ENCODE measurements at places on chromosomes 2 and 18. TPM values are rescaled to one million over a fixed set of nuclear protein-coding genes. Genes with fewer than 3 reads are reported as not detected.
A peak's percentile ranks its signal among the peaks of the same experiment; 100 is the strongest.

DNA sequence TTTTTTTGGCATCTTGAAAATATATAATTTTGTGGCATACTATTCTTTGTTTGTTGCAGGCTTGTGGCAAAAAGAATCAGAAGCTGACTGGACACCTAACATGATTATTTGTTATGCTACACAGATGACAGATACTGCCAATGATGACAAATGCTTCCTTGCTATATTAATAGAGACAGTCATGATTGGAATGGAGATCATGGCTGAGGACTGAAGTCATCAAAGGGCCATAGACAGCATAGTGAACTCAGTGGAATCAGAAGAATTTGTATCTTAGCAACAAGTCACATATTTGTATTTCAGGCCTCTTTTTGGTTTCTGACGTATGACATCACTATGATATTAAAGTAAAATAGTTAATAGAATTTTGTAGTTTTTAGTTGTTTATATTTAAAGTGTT, 1003.8 kb upstream of the DDX18 start:
- H3K27ac ChIP-seq: no peak overlapping the region
- no peaks in the 10 kb centered on the region for H3K27me3 ChIP-seq
- H3K4me1 ChIP-seq: no peaks in the 10 kb centered on the region
- no peak overlapping the region for H3K4me3 ChIP-seq
- H3K36me3 ChIP-seq: no peaks in the 10 kb centered on the region

NPHP1 gene
- polyA plus RNA-seq: 9.4 TPM

CRYGA gene
- not detected for polyA plus RNA-seq

DNA sequence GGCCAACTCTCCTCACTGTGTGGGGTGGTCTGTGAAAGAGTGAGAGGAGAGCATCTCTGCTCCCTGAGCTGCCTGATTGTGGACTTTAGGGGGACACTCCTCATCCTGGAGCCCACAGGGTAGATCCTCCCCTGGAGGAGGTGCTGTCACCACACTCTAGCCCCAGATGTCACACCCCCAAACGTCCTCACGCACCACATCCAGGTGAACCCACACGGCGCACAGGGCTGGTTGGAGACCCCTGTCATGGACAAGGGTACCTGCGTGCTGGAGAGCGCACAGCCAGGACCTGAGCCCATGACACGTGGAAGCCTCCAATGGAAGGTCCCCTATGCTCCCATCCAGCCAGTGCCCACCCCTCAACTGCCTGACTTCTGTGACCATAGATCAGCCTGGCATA, 10.5 kb downstream of the AGXT start:
- H3K4me1 ChIP-seq: no peaks in the 10 kb centered on the region
- H3K4me3 ChIP-seq: no peak overlapping the region
- H3K36me3 ChIP-seq: no peaks in the 10 kb centered on the region

FAM136A gene
- polyA plus RNA-seq: 53.4 TPM

CEP192 gene
- 7.4 TPM for polyA plus RNA-seq

SAG gene
- polyA plus RNA-seq: not detected

CD207 gene
- not detected for polyA plus RNA-seq

SCN2A gene
- 1.8 TPM for polyA plus RNA-seq

DNA sequence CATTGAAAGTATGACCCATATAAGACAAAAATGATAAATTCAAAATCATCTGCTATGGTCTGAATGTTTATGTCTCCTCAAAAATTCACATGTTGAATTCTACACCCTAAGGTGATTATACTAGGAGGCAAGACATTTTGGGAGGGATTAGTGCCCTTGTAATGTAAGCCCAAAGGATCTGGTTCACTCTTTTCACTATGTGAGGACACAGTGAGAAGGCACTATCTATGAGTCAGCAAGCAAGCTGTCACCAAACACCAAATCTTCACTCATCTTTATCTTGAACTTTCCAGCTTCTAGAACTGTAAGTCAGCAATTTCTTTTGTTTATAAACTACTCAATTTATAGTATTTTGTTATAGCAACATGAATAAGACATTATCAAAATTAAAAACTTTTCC, 284.7 kb upstream of the ZC3H15 start:
- no peaks in the 10 kb centered on the region for H3K4me1 ChIP-seq
- no peaks in the 10 kb centered on the region for H3K27me3 ChIP-seq
- no peak overlapping the region for H3K27ac ChIP-seq

OR6B3 gene
- polyA plus RNA-seq: not detected

GRCh38 chr18:31983976-31984375, 34.6 kb upstream of the RNF125 start:
- no peaks in the 10 kb centered on the region for H3K4me1 ChIP-seq
- DNase-seq: no peak
- no peak overlapping the region for H3K4me3 ChIP-seq
- H3K27ac ChIP-seq: no peak overlapping the region
- no peaks in the 10 kb centered on the region for H3K27me3 ChIP-seq

GRCh38 chr2:5374762-5375161, 317.4 kb upstream of the SOX11 start:
- no peak for DNase-seq
- no peaks in the 10 kb centered on the region for H3K36me3 ChIP-seq
- H3K27me3 ChIP-seq: no peaks in the 10 kb centered on the region
- no peaks in the 10 kb centered on the region for H3K4me1 ChIP-seq

GRCh38 chr18:2822213-2822921, 24.4 kb upstream of the EMILIN2 start:
- H3K4me3 ChIP-seq: no peak overlapping the region
- no peaks in the 10 kb centered on the region for H3K36me3 ChIP-seq
- H3K4me1 ChIP-seq: peaks cover 11% of the 10 kb centered on the region
- H3K27me3 ChIP-seq: no peaks in the 10 kb centered on the region
- H3K27ac ChIP-seq: no peak overlapping the region
- no peak for DNase-seq

TEKT4 gene
- polyA plus RNA-seq: not detected

- no peak overlapping the region for H3K27ac ChIP-seq
- H3K27me3 ChIP-seq: no peaks in the 10 kb centered on the region
- no peak for DNase-seq
- H3K4me3 ChIP-seq: no peak overlapping the region
- H3K4me1 ChIP-seq: no peaks in the 10 kb centered on the region
- H3K36me3 ChIP-seq: no peaks in the 10 kb centered on the region
These were observed 14.4 kb downstream of the MGAT5 start for GRCh38 chr2:134268265-134268664.

DNA sequence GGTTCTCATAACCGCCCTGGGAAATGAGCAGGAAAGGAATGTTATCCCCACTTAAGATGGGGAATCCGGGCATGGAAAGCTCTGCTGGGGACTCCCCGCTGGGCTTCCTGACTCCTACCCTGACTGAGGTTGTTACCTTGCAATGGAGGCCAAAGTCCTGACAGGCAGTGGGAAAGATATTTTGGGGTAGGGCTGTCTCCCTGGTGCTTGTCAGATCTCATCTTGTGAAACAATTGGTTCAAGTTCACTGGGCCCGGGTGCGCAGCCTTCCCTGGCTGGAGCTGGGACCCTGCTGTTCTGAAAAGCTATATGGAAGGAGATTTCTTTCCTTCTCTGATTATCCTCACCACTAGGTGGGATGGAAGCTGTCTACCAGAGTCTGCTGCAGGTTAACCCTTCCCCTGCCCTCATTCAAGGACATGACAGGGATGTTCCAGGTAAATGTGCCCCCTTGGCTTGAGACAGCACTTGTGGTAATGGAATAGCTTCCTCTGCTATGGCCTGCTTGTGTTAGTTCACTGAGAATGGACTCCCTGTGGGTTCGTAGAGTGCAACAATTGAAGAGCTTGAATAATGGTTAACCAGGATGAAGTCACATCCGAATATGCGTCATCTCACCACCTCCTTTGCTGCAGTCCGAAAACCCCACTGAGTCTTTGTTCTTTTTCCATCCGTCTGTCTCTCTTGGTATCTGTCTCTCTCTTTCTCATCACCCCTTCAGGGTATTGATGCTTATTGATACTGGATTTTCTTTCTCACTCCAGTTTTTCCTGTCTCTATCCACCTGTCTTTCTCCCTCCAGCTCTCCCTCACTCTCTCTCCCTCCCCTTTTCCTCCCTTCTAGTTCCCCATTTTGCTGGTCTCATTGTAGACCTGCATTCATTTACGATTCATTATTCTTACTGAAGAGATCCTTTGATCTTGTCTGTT, 67.8 kb upstream of the EPAS1 start:
- H3K4me1 ChIP-seq: peaks cover 19% of the 10 kb centered on the region
- no peak overlapping the region for H3K4me3 ChIP-seq
- no peaks in the 10 kb centered on the region for H3K27me3 ChIP-seq
- DNase-seq: no peak
- H3K36me3 ChIP-seq: no peaks in the 10 kb centered on the region
- no peak overlapping the region for H3K27ac ChIP-seq

- H3K27me3 ChIP-seq: no peaks in the 10 kb centered on the region
- peaks cover 22% of the 10 kb centered on the region for H3K36me3 ChIP-seq
- peaks cover 62% of the 10 kb centered on the region for H3K4me1 ChIP-seq
- peak; percentile 81 for DNase-seq
- H3K4me3 ChIP-seq: no peak overlapping the region
These were observed 53.6 kb upstream of the EML6 start for GRCh38 chr2:54669677-54670484.

DNA sequence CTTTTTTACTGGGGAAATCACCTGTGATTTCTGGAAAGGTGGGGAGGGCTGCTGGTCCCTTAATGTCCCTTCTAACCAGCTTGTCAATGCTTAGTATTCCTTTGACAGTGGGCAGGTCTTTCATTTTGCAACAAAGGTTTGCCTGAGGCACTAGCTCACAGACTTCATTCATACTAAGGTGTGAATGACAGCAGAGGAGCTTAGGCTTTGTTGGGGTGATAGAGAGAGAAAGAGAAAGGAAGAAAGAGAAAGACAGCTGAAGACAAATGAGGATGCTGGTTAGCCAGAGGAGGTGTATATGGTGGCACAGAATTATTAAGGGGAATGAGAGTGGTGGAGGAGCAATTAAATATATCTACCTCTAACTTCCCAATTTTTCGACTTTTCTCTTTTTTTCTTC, 28.9 kb upstream of the GTF2A1L start:
- no peaks in the 10 kb centered on the region for H3K36me3 ChIP-seq
- no peaks in the 10 kb centered on the region for H3K27me3 ChIP-seq
- no peak overlapping the region for H3K27ac ChIP-seq
- no peak for DNase-seq
- H3K4me3 ChIP-seq: no peak overlapping the region

GRCh38 chr2:97546711-97547110, 43.0 kb downstream of the ANKRD36B start:
- H3K36me3 ChIP-seq: peaks cover 8% of the 10 kb centered on the region
- DNase-seq: peak; percentile 6
- no peak overlapping the region for H3K4me3 ChIP-seq
- no peaks in the 10 kb centered on the region for H3K27me3 ChIP-seq
- H3K4me1 ChIP-seq: peaks cover 9% of the 10 kb centered on the region

ALK gene
- polyA plus RNA-seq: not detected

CCDC150 gene
- 2.5 TPM for polyA plus RNA-seq

ARID5A gene
- 19.5 TPM for polyA plus RNA-seq

KIAA2012 gene
- polyA plus RNA-seq: 0.13 TPM

- H3K27ac ChIP-seq: no peak within 1 kb of the TSS
- peaks cover 17% of the 10 kb centered on the region for H3K27me3 ChIP-seq
- DNase-seq: no peak
- no peaks in the 10 kb centered on the region for H3K4me1 ChIP-seq
- no peaks in the 10 kb centered on the region for H3K36me3 ChIP-seq
These were observed at the start of gene LOXHD1 for GRCh38 chr18:46657115-46657955. Gene LOXHD1 (minus strand): TSS chr18:46657220. CDS start chr18:46657033, 187 bp downstream.

DES gene
- 0.75 TPM for polyA plus RNA-seq

CFC1B gene
- not detected for polyA plus RNA-seq

GRCh38 chr18:39571511-39571910, 2005.9 kb upstream of the CELF4 start:
- DNase-seq: peak; percentile 51
- no peak overlapping the region for H3K4me3 ChIP-seq
- no peaks in the 10 kb centered on the region for H3K36me3 ChIP-seq
- no peak overlapping the region for H3K27ac ChIP-seq

- H3K27ac ChIP-seq: no peak overlapping the region
- no peaks in the 10 kb centered on the region for H3K4me1 ChIP-seq
- DNase-seq: no peak
- no peaks in the 10 kb centered on the region for H3K36me3 ChIP-seq
- H3K27me3 ChIP-seq: no peaks in the 10 kb centered on the region
- H3K4me3 ChIP-seq: no peak overlapping the region
These were observed 268.2 kb downstream of the PRKCE start for GRCh38 chr2:45919711-45920111.

TMEM200C gene
- polyA plus RNA-seq: not detected

DNA sequence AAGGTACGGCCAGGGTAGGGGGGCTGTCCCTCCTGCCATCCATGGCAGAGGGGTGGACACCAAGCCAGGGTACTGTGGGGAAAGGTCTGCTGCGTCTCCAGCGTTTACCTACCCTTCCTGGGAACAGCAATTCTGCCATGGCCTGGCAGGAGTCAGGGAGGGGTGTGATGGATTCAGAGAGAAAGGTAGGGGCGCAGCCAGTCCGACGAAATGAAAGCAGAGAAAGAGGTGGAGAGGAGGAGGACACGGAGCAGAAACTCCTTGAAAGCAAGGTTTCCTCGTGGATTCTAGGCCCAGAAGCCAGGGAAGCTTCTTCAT, 182.9 kb downstream of the ZFP36L2 start:
- H3K27me3 ChIP-seq: no peaks in the 10 kb centered on the region
- peaks cover 40% of the 10 kb centered on the region for H3K4me1 ChIP-seq
- H3K36me3 ChIP-seq: no peaks in the 10 kb centered on the region
- H3K4me3 ChIP-seq: no peak overlapping the region

CYB5A gene
- 117 TPM for polyA plus RNA-seq

CFC1 gene
- not detected for polyA plus RNA-seq

DNA sequence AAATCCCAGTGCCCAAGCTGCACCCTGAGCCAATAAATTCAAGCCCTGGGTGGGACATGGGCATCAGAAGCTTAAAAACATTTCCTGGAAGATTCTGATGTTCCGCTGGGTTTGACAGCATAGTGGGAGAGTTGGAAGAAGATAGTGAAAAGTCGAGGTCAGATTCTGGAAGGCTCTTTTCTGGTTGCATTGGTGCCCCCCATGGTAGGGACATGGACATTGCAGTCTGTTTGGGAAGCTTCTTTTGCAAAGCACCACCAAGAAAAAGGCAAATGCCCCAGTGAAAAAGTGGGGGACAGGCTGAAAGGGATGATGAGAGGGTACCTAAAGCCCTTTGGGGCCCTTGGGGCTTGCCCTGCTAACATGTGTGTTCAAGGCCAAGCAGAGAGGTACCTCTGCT, 21.0 kb downstream of the MERTK start:
- H3K36me3 ChIP-seq: no peaks in the 10 kb centered on the region
- peak; percentile 21 for DNase-seq
- no peak overlapping the region for H3K4me3 ChIP-seq
- H3K27ac ChIP-seq: no peak overlapping the region

UGT1A10 gene
- not detected for polyA plus RNA-seq

PAX3 gene
- polyA plus RNA-seq: not detected

DNA sequence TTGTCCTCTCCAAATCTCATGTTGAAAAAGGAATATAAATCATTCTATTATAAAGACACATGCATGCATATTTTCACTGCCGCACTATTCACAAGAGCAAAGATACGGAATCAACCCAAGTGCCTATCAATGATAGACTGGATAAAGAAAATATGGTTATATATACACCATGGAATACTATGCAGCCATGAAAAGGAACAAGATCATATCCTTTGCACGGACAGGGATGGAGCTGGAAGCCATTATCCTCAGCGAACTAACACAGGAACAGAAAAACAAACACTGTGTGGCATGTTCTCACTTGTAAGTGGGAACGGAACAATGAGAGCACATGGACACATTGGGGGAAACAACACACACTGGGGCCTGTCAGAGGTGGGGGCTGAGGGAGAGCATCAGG, 28.1 kb upstream of the PARD3B start:
- no peak overlapping the region for H3K27ac ChIP-seq
- H3K27me3 ChIP-seq: no peaks in the 10 kb centered on the region
- DNase-seq: no peak
- H3K4me3 ChIP-seq: no peak overlapping the region

POTEJ gene
- polyA plus RNA-seq: not detected

- no peak overlapping the region for H3K4me3 ChIP-seq
- no peaks in the 10 kb centered on the region for H3K36me3 ChIP-seq
- 0 out of 2 replicates have a peak, but pooled peaks cover 3% of the 10 kb centered on the region for H3K4me1 ChIP-seq
- no peak overlapping the region for H3K27ac ChIP-seq
These were observed 16.8 kb upstream of the KCNK3 start for GRCh38 chr2:26675651-26676255.
